ENCODE measurements at places on chromosomes 2 and 18.

- no peak for DNase-seq
Measured at GRCh38 chr2:140422759-140423158, 1642.6 kb upstream of the NXPH2 start.

DNA sequence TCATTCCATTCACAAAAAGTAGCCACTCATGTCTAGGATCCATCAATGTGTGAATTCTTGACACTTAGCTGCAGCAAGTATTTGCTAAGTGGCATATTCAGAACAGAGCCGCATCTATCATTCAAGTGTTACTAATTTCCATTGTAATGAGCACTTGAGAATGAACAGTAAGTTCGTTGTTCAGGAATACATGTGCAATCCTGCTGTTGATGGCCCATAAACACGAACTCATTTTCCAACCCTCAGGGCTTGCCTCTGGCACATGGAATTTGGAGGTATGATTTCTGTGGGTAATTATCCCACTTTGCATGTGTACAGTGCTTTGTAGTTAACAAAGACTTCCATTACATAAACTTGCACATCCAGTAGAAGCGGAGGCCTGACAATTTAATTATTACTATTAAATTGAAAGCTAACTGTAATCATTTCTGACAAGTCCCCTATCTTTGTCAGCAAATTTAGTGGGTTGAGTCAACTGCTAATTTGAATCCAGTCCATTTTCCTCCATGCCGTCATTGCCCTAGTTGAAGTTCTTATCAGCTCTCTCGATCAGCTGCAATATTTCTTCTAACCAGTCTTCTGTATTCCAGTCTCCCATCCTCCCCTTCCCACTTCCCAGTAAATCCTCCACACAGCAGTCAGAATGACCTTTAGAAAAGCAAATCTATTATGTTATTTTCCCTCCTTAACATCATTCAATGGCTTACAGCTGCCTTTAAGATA lies 116.0 kb upstream of the AQP4 start:
- no peak for DNase-seq

GRCh38 chr2:18167871-18168270 lies 289.4 kb downstream of the KCNS3 start:
- DNase-seq: no peak

DNA sequence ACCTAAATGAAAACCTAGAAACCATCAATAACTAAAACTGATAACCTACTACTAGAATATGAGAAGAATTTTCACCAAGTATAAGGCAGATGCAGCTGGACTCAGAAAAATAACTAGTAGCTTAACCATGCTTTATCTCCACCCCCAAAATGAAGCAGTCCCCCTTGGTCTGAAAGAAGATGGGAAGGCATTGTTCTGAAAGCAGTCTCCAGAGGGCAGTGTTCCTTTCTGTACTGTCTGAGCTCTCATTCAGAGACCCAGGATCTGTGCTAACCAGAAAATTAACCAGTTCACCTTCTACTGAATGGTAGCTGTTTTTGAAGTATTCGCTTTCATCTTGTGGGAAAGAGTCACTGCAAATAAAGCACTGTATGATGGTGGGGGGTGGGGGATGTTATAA lies 273.0 kb downstream of the PDE11A start:
- DNase-seq: no peak

- no peak for DNase-seq
Measured at GRCh38 chr2:71609029-71609428, 155.7 kb downstream of the DYSF start.

Data from activated T-cell treated with anti-CD3 and anti-CD28 coated beads for 4 hours (primary cell).